Natural killer cell (primary cell): ENCODE measurements at places on chromosomes 6 and 20.
A peak's percentile ranks its signal among the peaks of the same experiment; 100 is the strongest.

GRCh38 chr6:79455446-79455845, 81.8 kb downstream of the LCA5 start:
- no peak for DNase-seq

- peak; percentile 88 for DNase-seq
Measured at GRCh38 chr6:27687154-27688013, 214.5 kb upstream of the ZNF184 start.

DNA sequence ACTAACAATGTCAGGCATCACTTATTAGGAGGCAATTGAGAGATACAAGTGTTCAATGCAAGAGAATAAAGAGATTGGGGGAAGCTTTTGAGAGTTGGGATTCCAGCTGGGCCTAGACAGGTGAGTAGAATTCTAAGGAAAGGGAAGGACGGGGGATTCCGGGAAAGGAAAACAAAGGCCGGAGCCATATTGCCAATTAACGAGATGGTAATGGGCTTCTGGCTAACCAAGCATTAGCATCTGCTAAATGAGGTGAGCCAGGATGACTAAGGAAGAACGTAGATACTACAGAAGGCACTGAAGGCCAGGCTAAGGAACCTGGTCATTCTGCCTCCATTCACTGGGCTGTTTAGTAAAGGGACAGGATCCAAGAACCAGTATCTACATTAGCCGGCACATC, 10.5 kb downstream of the FYN start:
- no peak for DNase-seq

DNA sequence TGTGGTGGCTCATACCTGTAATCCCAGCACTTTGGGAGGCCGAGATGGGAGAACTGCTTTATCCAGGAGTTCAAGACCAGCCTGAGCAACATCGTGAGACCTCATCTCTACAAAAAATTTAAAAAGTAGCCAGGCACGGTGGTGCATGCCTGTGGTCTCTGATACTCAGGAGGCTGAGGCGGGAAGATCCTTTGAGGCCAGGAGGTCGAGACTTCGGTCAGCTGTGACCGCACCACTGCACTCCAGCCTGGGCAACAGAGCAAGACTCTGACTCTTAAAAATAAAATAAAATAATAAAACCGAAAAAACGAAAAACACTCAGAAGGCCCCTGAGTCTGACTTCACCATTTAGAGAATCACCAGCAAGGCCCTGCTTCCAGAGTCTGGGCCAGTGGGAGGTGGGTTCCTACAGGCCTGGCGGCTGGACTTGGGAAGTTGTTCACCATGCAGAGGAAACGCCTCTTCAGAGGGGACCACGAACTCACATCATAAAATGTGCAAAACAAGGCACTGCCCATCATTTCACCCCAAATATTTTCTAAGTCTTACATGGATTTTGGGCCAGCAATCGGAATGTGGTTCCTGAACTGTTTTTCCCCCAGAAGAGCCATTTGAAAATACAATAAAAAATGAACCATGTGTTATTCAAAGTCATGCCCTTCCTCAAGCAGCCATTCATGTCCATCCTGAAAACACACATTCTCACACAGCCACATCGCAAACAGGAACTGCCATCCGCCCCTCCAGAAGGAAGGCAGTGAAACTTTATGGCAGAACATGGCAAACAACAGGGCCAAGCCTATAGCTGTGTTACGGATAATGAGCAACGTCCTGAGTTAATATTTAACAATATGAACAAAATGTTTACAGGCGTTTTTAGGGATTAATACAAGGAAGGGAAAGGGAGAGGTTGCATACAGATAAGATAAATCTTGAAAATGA, 57.8 kb downstream of the SLC22A23 start:
- DNase-seq = no peak

- DNase-seq = no peak
Measured at GRCh38 chr6:45959534-45960145, 56.0 kb downstream of the CLIC5 start.

GRCh38 chr6:16162003-16162402, 33.1 kb downstream of the MYLIP start:
- peak; percentile 31 for DNase-seq

- DNase-seq = peak; percentile 21
Measured at GRCh38 chr20:54063992-54064676, 6.3 kb downstream of the BCAS1 start.

DNA sequence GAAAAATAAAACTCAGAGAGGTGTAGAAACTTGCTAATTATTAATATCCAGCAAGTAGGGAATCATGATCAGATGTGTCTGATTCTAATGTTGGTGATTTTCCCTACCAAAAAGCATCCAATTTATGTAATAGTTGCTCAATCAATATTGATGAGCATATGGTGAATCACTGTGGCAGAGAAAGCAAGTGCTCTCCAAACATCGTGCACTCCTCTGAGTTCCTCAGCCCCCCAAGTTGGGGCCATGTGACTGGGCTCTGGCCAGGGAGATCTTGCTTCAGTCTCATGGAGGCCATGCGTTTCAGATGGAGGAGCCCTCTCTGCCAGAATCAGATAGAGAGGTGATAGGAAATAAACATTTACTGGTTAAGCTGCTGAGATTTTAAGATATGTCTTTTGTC, 133.2 kb upstream of the LY86 start:
- DNase-seq = no peak

- DNase-seq = no peak
Measured at GRCh38 chr6:149250951-149251350, 66.6 kb upstream of the TAB2 start.

- peak; percentile 75 for DNase-seq
Measured at GRCh38 chr6:158072083-158072721, 90.5 kb downstream of the SYNJ2 start.

GRCh38 chr6:14765721-14766390, 480.0 kb upstream of the JARID2 start:
- no peak for DNase-seq

- no peak for DNase-seq
Measured at GRCh38 chr6:74912234-74912633, 293.6 kb downstream of the COL12A1 start.

DNA sequence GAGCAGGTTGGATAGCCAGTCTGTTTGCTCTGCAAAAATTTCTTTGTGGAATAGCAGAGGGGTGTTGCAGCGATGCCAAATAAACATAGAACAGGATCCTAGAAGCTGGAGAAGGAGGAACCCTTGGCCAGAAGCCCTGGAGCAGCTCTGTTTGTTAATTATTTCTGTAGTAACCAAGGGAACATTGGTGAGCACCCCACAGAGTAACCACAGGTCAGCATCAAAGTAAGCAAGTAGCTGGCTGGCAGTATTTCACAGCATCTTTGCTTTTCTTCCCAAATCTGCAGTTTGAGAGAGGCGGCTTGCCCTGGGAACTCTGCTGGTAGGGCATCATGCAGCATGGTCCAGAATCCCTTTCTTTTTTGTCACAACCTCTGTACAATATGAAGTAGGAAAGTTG, 12.7 kb upstream of the APMAP start:
- no peak for DNase-seq

DNA sequence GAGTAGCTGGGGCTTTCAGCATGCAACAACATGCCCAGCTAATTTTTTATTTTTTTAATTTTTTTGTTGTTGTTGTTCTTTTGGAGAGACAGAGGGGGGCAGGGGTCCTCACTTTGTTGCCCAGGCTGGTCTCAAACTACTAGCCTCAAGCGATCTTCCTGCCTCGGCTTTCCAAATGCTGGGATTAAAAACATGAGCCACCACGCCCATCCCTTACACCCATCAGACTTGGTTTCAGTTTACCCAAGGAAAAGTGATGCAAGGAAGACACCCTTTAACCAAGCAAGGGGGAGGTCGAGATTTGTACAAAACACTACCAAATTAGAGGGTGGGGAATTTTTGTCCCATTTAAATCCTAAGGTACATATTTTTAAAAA, 210.1 kb downstream of the ARHGAP18 start:
- DNase-seq = no peak

- no peak for DNase-seq
Measured at GRCh38 chr6:43176423-43176786, 5.3 kb downstream of the SRF start.
